Fibroblast of skin of abdomen (primary cell): ENCODE measurements at places on chromosomes 12 and 14.

DNA sequence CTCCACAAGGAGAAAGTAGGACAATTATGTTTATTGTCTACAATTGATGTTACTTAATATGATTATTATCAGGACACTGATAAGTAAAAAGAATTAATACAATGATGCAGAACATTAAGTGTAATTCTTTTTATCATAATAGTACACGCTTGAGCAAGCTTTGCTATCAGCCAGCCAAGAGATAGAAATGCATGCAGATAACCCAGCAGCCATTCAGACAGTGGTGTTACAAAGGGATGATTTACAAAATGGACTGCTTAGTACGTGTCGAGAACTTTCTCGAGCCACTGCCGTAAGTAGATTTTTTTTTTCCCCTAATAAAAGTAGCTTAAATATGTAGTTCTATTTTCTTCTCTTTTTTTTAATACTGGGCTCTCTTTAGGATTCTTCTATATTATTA, 116.9 kb upstream of the AEBP2 start:
- DNase-seq: no peak

DNA sequence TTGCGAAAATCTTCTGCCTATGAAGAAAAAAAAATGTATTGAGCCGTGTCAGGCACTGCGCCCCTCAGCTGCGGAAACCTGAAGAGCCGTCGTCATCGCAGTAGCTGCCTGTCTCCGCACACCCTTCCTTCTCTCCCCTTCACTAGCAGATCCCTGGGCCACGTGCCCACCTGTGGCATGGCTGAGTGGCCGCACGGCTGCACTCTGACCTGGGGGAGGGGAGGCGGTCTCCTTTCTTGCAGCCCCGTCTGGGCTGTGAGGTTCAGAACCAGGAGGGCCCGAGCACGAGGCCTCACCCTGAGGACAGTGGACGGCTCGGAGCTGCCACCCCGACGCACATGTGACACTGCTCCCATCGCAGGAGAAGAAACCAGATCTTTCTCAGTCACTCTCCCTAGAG, 24.9 kb downstream of the PGAM5 start:
- DNase-seq: no peak

GRCh38 chr12:6626654-6627283, 9.0 kb downstream of the LPAR5 start:
- DNase-seq: no peak

DNA sequence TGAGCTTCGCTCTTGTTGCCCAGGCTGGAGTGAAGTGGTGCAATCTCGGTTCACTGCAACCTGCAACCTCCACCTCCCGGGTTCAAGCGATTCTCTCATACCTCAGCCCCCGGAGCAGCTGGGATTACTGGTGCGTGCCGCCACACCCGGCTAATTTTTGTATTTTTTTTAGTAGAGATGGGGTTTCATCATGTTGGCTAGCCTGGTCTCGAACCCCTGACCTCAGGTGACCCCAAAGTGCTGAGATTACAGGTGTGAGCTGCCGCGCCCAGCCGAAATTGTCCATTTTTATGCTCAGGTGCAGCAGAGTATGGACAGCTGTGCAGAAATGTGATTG, 19.2 kb upstream of the CYP46A1 start:
- no peak for DNase-seq

- DNase-seq: no peak
Observed at GRCh38 chr12:114764510-114764909, 80.5 kb upstream of the TBX3 start.

- no peak for DNase-seq
Observed at GRCh38 chr12:65016881-65017650, 104.0 kb downstream of the WIF1 start.

GRCh38 chr12:47725091-47725772, at the start of gene ENDOU:
TSS of gene ENDOU (minus strand) at chr12:47725490. CDS start at chr12:47725413, 77 bp downstream.
- DNase-seq: no peak

DNA sequence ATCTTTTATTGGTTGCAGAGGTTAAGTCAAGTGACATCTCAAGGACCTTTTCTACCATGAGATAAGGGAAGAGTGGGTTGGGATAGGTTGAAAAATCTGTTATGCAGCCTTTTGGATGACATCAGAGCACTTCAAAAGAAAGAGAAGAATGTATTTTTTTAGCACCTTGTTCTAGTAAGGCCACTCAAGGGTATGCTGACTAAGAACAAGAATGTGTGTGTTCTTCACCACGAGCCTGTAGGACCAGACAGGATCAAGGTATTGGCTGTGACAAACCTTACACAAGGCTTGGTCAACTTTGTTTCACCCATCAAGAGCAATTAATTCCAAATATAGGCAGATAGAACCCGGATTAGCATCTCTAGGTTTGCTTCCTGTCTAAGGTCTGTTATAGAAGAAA, 142.5 kb downstream of the SAMD4A start:
- DNase-seq: no peak

DNA sequence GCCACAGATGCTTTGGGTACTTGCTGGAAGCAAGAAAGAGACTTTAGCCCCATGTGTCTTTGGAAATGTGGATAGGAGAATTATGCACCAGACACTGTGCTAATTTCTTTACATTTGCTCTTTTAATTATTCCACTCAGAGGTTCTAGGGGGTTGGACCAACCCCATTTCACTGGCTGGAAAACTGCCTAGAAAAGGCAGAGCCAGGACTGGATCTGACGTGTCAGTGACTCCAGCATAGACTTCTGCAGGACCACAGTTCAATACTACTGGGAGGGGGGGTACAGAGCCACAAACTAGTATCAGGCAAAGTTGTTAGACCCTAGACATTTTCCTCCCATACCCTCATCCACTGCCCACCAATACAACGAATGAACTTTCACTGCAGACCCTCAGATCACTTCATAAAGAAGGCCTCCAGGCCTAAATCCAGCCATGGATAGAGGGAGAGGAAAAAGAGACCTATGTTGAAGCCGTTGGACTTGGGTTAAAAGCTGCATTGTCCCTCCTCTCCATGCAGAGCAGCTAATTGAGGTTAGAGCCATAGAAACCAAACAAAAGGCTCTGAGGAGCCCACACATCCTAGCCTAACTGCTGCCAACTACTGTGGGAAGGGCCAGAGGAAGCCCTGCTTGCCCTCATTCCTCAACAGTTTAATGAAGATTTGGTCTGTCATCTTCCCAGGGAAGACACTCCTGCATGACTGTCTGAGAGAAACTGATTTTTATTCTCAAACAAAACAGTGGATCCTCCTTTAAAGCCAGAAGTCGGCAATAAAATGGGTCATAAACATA, 68.7 kb downstream of the STON2 start:
- no peak for DNase-seq

DNA sequence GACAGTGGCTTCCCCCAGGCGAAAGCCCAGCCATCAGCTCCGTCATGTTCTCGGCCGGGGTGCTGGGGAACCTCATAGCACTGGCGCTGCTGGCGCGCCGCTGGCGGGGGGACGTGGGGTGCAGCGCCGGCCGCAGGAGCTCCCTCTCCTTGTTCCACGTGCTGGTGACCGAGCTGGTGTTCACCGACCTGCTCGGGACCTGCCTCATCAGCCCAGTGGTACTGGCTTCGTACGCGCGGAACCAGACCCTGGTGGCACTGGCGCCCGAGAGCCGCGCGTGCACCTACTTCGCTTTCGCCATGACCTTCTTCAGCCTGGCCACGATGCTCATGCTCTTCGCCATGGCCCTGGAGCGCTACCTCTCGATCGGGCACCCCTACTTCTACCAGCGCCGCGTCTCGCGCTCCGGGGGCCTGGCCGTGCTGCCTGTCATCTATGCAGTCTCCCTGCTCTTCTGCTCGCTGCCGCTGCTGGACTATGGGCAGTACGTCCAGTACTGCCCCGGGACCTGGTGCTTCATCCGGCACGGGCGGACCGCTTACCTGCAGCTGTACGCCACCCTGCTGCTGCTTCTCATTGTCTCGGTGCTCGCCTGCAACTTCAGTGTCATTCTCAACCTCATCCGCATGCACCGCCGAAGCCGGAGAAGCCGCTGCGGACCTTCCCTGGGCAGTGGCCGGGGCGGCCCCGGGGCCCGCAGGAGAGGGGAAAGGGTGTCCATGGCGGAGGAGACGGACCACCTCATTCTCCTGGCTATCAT, 663 bp downstream of the PTGER2 start:
- DNase-seq: peak; percentile 10

DNA sequence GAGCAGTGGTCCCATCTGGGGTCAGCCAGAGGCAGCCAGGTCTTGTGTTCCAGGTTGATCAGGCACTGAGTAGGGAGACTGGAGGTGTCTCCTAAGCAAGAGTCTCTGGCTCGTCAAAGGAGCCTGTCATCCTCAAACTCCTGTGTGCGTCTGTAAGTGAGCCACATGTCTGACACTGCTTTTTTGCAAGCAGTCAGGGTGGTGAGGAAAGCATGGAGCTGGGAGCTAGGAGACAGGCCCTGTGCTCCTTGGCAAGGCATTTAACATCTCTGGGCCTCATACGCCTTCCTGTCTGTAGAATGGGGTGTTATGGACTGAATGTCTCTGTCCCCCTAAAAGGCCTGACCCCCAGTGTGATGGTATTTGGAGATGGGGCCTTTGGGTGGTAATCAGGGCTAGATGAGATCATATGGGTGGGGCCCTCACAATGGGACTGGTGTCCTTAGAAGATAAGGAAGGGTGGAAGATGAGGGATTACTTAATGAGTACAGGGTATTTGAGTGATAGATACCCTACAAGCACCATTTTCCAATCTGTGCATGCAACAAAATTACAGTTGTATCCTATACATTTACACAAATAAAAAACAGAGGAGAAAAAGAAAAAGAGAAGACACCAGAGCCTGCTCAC, 53.0 kb downstream of the ARL6IP4 start:
- no peak for DNase-seq

DNA sequence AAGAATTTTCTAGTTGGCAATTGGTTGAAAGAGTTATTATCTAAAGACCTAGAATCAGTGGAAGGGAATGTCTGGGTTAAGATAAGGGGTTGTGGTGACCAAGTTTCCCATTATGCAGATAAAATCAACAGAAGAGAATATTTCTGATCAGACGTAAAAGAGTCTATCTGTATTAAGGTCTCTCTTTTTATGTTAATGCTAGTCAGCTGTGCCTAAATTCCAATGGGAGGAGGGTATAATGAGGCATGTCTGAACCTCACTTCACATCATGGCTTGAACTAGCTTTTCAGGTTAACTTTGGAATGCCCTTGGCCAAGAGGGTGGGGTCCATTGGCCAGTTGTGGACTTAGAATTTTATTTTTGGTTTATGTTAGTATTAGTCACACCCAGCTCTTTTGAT, 34.3 kb upstream of the CHST11 start:
- DNase-seq: peak; percentile 2

GRCh38 chr12:57454566-57455373, at the start of gene INHBE:
TSS of gene INHBE (plus strand) at chr12:57455307. CDS start at chr12:57455537, 230 bp downstream.
- peak; percentile 99 for DNase-seq

- peak; percentile 73 for DNase-seq
Observed at GRCh38 chr14:89618811-89619551, 201.9 kb upstream of the FOXN3 start.

GRCh38 chr12:52006726-52007157, at the start of gene TAMALIN:
TSS of gene TAMALIN (plus strand) at chr12:52006946. CDS start at chr12:52007020, 74 bp downstream.
- peak; percentile 77 for DNase-seq

DNA sequence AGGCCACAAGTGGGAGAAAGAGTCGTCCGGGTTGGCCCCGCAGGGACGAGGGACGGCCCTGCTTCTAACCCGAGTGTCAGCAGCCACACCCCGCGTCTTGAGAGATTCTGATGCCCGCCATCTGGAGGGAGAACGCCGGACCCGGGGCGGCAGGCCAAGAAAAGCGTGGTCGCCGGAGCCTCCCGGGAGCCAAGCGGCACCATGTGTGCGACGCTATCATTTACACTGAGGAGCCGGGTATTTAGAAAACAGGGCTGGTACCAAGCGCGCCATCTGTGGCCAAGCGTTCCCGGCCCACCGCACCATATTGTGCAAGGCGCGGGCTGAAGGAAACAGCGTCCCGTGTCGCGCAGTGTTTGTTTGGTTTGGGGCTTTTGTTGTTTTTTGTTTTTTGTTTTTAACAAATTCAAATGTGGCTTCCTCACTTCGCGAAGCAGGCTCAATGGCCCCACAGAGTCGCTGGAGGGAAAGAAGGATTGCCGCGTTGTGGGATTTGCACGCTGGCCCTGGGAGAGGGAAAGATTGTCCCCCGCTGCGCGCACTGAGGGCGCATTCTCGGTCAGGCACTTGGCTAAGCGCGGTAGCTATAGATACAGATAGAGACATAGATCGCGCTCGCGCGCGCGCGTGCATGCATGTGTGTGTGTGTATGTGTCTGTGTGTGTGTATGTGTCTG, 153.8 kb downstream of the BCL11B start:
- no peak for DNase-seq

- DNase-seq: no peak
Observed at GRCh38 chr12:112117685-112118084, 7.7 kb upstream of the TRAFD1 start.

GRCh38 chr14:63435204-63435603, 108.0 kb downstream of the PPP2R5E start:
- no peak for DNase-seq

- DNase-seq: peak; percentile 100
Observed at GRCh38 chr12:65536876-65537681, 258.6 kb downstream of the MSRB3 start.

DNA sequence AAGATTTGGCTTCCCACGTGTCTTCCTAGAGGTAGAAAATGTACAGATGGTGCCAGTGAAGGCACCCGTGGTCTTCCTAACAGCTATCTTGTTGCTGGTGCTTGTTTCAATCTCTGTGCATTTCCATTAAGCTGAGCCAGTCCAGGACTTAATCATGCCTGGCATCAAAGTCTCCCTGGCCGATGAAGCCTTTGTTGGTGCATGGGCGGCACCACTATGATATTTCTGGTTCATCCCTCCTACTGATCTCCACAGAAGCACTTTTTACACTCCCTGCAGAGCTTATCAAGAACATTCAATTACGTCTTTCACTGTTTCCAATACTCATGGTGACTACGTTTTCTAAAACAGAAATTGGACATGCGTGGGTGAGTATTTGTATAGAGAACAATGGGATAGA, 128.4 kb downstream of the TTC8 start:
- DNase-seq: no peak

GRCh38 chr14:23364164-23365035, 572 bp downstream of the EFS start:
- DNase-seq: peak; percentile 17

GRCh38 chr12:64621257-64621942, 11.1 kb downstream of the RASSF3 start:
- DNase-seq: peak; percentile 41

DNA sequence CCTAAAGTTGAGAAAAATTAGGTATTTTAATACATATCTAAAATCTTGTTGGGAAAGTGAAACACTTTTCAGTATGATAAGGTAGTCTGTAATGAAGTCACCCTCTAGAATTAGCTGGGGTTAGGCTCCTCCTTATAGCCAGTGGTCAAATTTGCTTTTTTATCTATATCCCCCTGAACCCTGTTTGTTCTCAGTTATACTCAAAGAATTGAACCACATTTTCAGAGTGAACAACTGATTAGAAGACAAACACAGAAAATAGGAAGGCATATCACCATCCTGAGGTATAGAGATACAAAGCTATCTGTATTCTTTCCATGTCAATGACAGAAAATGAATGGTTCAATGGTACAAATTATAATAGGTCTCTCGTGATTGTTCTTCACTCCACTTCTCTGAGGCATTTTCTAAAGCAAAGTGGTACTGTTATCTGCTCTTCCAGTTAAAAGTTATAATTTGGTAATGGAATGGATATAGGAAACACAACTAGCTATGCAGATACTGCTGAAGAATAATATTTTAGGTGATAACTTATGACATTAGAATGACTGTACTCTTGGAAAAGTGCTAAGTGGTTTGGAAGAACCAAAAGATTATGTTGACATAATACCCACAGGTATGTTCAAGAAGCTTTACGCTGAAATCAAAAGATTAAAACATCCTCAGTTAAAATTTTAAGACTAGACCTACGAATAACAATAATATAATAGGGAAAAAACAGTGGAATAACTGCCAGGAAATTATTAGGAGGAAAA, 27.6 kb downstream of the WASHC3 start:
- DNase-seq: peak; percentile 52
